Skeletal muscle tissue (tissue), 5 donors: ENCODE measurements at places on chromosomes 12 and 14. TPM values are rescaled to one million over a fixed set of nuclear protein-coding genes. Genes with fewer than 3 reads are reported as not detected.

Gene SRRM4
- under 0.01 TPM for total RNA-seq

Gene BHLHE41
- total RNA-seq = 1.0 TPM

Gene PLA2G1B
- total RNA-seq = not detected

Gene TMPRSS12
- not detected for total RNA-seq

Gene PLEKHD1
- total RNA-seq = under 0.01 TPM

Gene KRAS
- 11.5 TPM for total RNA-seq

Gene CCDC196
- not detected for total RNA-seq

Gene TAS2R20
- 6.3 TPM for total RNA-seq

Gene LYZ
- total RNA-seq = 34.4 TPM

Gene DHRS2
- not detected for total RNA-seq

Gene STXBP6
- total RNA-seq = 17.7 TPM

Gene KRT1
- total RNA-seq = 2.1 TPM

Gene SIX1
- total RNA-seq = 45.4 TPM

Gene ESR2
- 1.0 TPM for total RNA-seq
